ENCODE measurements at places on chromosomes 2 and 18.
A peak's percentile ranks its signal among the peaks of the same experiment; 100 is the strongest.

- DNase-seq = no peak
These were observed 134.1 kb upstream of the EPAS1 start for GRCh38 chr2:46163098-46163430.

DNA sequence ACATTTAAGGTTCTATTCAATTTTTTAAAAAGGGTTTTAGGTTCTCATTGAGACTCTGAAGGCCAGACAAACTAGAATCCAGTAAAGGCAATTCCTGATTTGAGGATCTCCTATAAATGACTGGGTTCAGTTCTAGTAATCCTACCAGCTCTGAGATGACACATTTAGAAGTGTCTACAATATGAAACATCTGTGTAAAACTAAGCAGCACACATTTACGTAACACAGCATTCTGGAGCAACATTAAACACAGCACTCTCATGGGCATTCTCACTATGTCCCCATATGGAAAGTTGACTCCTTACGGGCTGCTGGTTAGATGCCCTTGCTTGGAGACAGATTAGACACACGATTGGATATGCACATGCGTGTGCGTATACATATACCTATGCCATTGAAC, 114.4 kb downstream of the ZNF385B start:
- no peak for DNase-seq

- no peak for DNase-seq
These were observed 78.4 kb downstream of the CLHC1 start for GRCh38 chr2:55153584-55154299.

- DNase-seq = no peak
These were observed 63.2 kb downstream of the CCBE1 start for GRCh38 chr18:59633961-59634485.

- no peak for DNase-seq
These were observed 61.4 kb downstream of the PRPF40A start for GRCh38 chr2:152655880-152656279.

GRCh38 chr18:49185623-49186022, 234.9 kb upstream of the SMAD7 start:
- DNase-seq = no peak

DNA sequence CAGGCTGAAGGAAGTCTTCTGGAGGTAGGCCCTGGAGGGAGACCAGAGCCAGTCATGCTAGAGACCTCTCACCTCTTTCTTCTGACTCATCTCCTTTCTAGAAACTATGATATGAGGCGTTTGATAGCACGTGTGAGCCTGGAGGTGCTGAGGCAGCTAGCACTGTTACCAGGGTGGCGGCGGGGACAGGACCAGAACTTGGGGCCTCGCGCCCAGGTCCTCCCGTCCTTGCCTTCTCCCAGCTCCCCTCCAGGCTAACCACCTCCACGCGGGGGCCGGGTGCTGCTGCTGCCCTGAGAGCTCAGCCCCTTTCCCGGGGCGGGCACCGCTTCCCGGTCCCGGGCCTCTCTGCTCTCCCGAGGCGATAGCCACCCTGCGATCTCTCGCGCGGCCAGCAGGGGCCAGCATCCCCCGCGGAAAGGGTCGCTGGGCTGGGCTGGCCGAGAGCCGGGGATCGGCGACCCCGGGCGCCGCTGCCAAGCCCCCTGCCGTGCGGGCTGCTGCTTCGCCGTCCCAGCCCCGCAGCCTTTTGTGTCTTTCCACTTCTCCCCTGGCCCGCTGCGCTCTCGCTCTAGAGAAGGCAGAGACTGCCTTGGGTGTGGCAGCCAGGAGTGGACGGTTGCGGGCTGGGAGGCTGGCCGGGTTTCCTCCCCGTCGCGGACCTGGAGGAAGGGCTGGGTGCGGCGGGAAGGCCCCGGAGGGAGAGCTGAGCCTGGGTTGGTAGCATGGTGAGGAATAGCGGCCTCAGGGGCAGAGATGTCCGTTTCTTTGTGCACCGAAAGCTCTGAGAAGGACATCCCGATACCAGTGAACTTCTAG, 49.1 kb downstream of the TMEM17 start:
- DNase-seq = no peak

DNA sequence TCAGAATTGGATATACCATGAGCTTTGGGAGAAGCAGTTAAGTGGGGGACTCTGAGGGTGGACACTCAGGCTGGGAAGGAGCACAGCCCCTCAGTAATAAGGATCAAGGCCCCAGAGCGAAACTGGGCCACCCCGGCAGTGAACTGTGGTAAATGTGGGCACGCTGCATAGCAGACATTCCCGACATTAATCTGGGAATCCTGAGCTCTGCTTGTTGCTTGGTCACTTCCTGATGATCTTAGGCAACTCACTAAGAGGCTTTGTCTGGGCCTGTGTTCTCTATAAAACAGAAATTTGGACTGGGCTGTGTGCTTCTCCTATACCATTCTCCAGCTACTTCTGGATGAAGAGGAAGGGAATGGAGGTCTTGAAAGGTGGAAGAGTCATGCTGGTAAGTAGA, 4.8 kb downstream of the TGFBRAP1 start:
- peak; percentile 62 for DNase-seq

GRCh38 chr2:233404222-233404621, 49.9 kb downstream of the DGKD start:
- no peak for DNase-seq

DNA sequence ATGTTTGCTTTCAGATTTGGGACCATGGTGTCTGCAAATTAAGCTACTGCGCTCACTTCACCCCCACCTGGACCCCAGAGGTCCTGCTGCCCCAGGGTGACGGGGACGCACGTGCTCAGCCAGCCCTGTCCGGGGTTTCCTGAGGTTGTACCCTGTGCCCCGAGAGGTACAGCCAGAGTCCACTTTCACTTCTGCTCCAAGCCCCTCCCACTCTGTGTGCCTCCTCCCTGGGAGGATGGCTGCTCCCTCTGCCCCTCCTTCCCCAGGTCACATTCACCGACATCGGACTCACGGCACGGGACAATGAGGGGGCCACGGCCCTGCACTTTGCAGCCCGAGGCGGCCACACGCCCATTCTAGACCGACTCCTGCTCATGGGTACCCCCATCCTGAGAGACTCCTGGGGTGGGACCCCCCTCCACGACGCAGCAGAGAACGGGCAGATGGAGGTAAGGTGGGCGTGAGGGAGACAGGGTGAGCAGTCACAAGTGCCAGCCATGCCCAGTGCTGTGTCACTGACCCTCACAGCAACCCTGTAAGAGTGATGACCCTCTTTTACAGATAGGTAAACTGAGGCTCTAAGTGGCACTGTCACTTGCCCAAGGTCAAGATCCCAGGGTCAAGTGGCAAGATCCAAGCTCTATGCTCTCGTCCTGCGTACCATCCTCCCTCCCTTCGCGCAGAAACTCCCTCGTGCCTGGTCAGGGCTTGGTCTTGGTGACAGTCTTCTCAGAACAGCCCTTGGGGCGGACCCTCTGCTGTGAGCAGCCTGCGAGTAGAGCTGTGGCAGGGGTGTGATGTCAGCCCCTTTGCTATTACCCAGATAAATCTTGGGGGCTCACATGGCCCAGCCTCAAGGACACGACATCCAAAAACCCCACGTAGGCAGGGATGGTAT, 7.6 kb downstream of the ESPNL start:
- no peak for DNase-seq

DNA sequence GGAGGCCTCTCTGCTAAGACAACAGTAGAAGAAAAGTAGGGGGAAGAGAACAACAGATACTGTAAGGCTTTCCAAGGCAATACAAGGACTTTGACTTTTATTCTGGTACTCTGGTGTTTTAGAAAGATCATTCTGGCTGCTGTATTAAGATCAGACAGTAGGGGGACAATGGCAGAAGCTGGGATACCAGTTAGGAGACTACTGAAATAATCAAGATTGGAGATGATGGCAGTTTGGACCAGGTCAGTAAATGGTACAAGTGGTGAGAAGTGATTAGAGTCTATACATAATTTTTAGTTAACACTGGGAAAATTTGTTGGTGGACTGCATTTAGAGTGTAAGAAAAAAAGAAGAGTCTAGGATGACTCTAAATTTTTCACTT, 139.7 kb downstream of the ROCK1 start:
- DNase-seq = no peak

DNA sequence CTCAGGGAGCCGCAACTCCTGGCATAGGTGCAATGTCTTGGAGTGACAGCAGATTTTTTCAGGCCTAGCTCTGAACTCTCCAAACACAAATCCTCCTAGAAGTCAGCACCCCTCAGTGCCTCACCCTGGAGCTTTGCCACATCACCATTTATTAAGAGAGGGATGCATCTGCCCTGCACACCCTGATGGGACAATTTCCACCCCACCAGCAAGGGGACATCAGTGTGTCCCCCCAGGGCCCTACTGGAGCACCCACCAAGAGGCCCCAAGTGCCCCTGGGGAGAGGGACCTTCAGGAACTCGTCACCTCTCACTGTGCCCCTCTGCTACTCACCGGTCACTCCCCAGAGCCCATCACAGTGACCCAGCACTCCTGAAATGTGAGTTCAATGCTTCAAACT, 144.7 kb downstream of the NDUFA10 start:
- no peak for DNase-seq

- no peak for DNase-seq
These were observed 402.3 kb downstream of the ERBB4 start for GRCh38 chr2:212136216-212136795.

All from AG04449 (cell line).